HT-29 (cell line): ENCODE measurements at places on chromosomes 1 and 21. TPM values are rescaled to one million over a fixed set of nuclear protein-coding genes. Genes with fewer than 3 reads are reported as not detected.
A peak's percentile ranks its signal among the peaks of the same experiment; 100 is the strongest.

The CHRNB2 gene
- total RNA-seq: not detected in 2 replicates

GRCh38 chr1:67005068-67005467 lies 48.9 kb downstream of the SLC35D1 start:
- no peak for DNase-seq

The CACNA1S gene
- total RNA-seq: not detected in 2 replicates

The F11R gene
- total RNA-seq: 128 and 154 TPM in 2 replicates

The ICOSLG gene
- total RNA-seq: 1.7 and 2.2 TPM in 2 replicates

DNA sequence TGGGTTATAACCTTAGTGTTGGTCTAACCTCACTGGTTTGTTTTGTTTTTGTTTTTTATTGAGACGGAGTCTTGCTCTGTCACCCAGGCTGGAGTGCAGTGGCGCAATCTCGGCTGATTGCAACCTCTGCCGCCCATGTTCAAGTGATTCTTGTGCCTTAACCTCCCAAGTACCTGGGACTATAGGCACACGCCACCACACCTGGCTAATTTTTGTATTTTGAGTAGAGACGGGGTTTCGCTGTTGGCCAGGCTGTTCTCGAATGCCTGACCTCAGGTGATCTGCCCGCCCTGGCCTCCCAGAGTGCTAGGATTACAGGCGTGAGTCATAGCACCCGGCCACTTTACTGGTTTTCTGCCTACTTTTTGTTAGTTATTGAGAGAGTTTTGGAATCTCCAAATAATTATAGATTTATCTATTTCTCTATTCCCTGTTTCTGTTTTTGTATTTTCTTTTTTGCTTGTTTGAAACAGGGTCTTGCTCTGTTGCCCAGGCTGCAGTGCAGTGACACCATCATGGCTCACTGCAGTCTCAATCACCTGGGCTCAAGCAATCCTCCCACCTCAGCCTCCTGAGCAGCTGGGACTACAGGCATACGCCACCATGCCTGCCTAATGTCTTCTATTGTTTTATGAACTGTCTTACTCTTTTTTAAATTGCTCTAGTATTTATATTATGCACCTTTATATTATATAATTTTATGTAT lies 21.4 kb downstream of the SMG7 start:
- peak; percentile 46 for DNase-seq

GRCh38 chr21:37166733-37167132 lies 93.7 kb downstream of the TTC3 start:
- DNase-seq: peak; percentile 33

The KDM1A gene
- total RNA-seq: 113 and 130 TPM in 2 replicates

The ZNF593OS gene
- total RNA-seq: 1.6 TPM in 1 of 2 replicates, not detected in the other

The PRUNE1 gene
- total RNA-seq: 9.3 and 15.4 TPM in 2 replicates

The MDM4 gene
- 18.5 and 19.4 TPM in 2 replicates for total RNA-seq

- DNase-seq: no peak
These were observed 121.4 kb upstream of the OLFM3 start for GRCh38 chr1:102118150-102118549.

DNA sequence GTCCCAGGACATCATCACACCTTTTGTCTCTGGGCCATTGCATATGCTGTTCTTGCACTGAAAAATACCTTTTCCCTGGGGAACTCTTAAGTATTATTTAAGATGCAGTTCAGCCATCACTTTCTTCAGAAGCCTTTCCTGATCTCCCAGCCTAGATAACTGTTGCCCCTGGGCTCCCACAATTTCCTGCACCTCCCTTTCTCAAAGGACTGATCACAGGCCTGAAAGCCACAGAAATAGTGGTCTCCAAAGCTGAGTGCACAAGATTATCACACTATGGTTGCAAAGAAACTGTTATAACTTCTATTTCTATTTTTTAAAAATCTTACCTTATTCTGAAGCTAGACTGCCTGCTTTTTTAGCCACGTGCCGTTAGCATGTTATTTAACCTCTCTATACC lies 2.8 kb upstream of the ZSCAN20 start:
- DNase-seq: no peak

DNA sequence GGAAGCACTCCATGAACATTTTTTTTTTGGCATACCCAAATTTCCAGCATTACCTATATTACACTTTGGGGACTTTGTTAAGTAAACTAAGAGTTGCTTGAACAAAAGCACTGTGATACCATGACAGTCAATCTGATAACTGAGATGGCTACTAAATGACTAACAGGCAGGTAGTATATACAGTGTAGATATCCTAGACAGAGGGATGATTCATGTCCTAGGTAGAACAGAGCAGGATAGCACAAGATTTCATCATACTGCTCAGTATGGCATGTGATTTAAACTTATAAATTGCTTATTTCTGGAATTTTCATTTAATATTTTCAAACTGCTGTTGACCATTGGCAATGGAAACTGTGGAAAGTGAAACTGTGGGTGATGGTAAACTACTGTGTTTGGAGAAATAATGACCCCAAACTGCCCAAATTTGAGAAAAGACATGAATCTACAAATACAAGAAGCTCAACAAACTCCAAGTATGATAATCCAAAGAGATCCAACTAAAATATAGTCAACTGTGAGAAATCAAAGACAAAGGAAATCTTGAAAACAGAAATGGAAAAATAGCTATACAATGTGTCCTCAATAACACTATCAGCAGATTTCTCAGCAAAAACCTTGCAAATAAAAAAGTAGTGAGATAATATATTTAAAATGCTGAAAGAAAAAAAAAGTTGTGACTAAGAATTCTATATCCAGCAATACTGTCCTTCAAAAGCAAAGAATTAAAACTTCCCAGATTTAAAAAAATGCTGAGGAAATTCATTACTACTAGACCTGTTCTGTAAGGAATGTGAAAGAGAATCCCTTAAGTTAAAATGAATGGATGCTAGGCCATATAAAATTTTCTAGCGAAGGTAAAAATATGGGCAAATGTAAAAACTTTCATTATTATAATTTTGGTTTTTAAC lies 410.4 kb downstream of the DUSP10 start:
- DNase-seq: no peak

GRCh38 chr1:183289051-183289496 lies 103.0 kb downstream of the LAMC2 start:
- DNase-seq: no peak

DNA sequence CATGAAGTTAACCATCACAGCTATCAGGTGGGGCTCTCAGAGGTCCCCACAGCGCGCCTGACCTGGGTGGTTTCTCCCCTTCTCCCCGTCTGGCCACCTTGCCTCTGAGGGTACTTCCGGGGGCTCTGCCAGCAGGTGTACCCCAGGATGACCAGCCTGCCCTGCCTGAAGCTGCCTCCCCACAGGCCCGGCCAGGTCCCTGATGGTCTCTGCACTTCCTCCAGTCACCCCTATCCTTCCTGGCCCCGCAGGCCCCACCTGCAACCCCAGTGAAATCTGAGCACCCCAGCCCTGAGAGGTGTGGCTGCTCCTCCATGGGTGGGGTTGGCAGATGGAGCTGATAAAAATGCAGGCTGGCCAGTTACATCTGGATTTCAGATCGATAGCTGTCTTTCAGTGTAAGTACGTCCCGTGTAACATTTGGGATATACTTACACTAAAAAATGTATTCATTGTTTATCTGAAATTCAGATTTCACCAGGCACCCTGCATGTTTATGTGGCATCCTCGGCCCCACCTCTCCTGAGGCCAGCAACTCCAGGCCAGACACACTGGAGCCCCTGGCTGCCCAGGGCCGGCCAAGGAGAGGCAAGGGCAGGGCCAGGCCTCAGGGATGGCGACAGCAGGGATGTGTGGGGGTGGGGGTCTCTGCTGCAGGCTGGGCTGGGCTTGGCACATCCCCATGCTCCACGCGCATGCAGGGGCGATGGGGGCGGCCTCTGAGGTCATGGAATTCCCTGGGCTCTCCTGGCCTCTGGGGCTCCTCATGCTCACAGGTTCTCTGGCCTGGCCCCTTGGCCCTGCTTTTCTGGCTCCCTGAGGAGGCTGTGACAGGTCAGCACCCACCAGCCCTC lies 25.1 kb downstream of the LRRC3 start:
- DNase-seq: no peak

DNA sequence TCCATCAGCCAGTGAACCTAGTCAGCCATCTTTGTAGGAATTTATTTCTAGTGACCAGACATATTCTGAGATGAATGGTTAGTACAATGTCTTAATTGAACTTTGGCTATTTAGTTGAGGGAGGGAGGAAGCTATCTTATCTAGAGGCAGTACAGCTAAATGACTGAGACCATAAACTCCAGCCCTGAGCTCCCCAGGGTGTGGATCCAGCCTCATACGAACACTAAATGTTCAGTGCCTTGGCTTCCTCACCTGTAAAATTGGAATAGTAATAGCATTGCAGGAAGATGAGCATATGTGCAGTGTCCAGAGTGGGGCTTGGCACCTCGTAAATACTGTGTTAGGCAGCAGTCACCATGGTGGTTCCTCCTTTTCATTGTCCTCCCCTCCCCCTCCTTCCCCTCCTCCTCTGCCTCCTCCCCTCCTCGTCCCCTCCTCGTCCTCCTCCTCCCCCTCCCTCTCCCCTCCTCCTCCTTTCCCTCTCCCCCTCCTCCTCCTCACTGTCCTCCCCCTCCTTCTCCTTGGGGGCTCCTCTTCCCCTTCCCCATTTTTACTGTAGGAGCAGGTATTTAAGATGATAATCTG lies 108.2 kb downstream of the GALNT2 start:
- no peak for DNase-seq

- DNase-seq: no peak
These were observed 9.2 kb upstream of the VPS26C start for GRCh38 chr21:37276377-37276776.

- DNase-seq: no peak
These were observed 175.6 kb upstream of the DAB1 start for GRCh38 chr1:57599236-57599994.

The COG2 gene
- total RNA-seq: 15.8 and 18.6 TPM in 2 replicates

The ST6GALNAC5 gene
- not detected in 2 replicates for total RNA-seq

The IL24 gene
- total RNA-seq: not detected in 2 replicates

GRCh38 chr1:165050246-165050645 lies 306.3 kb downstream of the LMX1A start:
- DNase-seq: no peak

The AVPR1B gene
- total RNA-seq: not detected in 2 replicates

DNA sequence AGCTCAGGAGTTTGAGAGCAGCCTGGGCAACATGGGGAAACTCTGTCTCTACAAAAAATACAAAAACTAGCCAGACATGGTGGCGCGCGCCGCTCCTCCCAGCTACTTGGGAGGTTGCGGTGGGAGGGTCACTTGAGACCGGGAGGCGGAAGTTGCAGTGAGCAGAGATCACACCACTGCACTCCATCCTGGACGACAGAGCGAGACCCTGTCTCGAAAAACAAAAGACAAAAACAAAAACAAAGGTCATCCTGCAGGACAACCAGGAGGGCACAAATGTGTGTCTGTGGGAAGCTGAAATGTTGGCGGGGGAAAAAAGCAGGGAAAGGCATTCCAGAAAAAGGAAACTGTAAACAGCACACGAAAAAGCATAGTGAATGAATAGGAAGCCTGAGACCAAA lies 104.1 kb upstream of the HNRNPU start:
- DNase-seq: no peak

The OR2T33 gene
- not detected in 2 replicates for total RNA-seq

- no peak for DNase-seq
These were observed 32.9 kb downstream of the CD244 start for GRCh38 chr1:160829766-160830165.

The ADIPOR1 gene
- 105 and 117 TPM in 2 replicates for total RNA-seq

The CASQ2 gene
- not detected in 2 replicates for total RNA-seq

GRCh38 chr1:216723274-216723780 lies at the start of gene ESRRG:
Gene ESRRG, minus strand, starts transcription at chr1:216723429. Its CDS starts 130 bp downstream, at chr1:216723299.
- no peak for DNase-seq

- no peak for DNase-seq
These were observed 14.7 kb upstream of the MT1HL1 start for GRCh38 chr1:237018896-237019295.

DNA sequence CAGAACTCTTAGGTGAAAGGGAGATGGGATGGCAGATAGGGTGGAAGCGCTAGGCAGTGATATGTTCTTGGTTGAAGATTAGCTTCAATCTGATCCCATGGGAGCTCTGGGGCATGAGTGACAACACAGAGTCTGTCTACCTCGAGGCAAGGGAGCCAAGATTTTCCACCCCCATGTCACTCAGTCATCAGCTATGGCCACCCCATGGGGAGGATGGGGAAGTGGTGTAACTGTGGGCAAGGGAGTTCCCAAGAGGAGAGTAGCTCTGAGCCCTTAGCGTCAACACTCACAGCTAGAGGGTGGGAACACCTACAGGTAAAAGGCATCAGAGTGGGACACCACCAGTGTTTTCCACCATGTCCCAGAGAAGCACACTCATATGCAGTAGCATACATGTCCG lies 30.3 kb upstream of the C1QA start:
- no peak for DNase-seq

DNA sequence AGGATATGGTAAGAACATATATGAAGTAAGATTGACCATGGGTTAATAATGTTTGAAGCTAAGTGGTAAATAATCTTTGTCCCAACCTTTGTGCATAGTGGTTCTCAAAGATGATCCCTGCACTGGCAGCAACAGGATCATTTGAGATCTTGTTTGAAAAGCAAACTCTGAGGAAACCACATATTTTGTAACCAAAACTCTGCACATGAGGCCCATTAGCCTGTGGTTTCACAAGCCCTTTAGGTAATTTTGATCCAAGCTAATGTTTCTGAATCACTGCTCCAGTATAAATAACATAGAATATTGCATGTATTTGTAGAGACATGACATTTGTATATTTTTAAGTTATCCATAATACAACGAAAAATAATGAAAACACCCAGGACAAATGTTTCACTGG lies 147.9 kb upstream of the RGS18 start:
- DNase-seq: no peak

DNA sequence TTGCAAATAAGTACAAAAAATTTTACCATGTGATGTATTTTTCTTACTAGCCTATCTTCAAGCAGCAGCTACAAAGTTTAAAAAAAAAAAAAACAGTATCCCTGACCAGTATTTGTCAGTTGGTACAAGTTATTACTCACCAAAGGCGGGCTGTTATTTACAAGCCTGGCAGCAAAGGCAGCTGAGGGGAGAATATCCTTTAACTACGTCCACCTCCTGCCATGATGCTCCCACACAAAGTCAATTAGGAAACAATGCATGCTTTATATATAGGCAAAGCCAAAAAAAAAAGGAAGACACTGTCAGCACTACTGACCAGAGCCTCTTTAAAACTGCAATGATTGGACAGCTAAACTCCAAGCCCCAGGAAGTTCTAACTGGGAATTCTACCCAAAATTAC lies 13.7 kb downstream of the PSMA5 start:
- DNase-seq: no peak

DNA sequence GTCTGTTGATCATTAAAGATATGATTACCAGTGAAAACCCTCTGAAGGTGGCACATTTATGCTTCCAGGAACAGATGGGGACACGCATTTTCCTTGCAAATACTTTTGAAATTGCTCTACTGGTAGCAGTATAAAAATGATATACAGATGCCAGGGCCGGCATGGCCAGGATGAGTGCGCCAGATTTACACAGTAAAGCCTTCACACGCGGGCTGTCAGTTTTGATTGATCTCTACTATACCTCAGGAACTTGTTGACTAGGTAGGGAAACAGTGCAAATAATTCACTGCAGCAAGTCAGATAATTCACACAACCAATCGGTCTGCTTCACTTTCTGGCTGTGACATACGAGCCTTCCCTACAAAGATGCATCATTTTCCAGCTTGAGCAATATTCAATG lies 123.2 kb upstream of the BARHL2 start:
- no peak for DNase-seq

The HSD11B1 gene
- total RNA-seq: not detected in 2 replicates

- DNase-seq: no peak
These were observed 2.0 kb downstream of the HNRNPR start for GRCh38 chr1:23341931-23342692.

- DNase-seq: no peak
These were observed 73.9 kb downstream of the CACHD1 start for GRCh38 chr1:64543831-64544230.

GRCh38 chr1:109543988-109544735 lies 4.3 kb upstream of the GNAI3 start:
- DNase-seq: no peak

GRCh38 chr1:15418806-15419515 lies 9.3 kb downstream of the EFHD2 start:
- peak; percentile 74 for DNase-seq

The ANGEL2 gene
- total RNA-seq: 14.1 and 17.0 TPM in 2 replicates
